ENCODE measurements at places on chromosomes 2 and 18.

- no peak for DNase-seq
These were observed 30.4 kb downstream of the MSTN start for GRCh38 chr2:190031969-190032618.

DNA sequence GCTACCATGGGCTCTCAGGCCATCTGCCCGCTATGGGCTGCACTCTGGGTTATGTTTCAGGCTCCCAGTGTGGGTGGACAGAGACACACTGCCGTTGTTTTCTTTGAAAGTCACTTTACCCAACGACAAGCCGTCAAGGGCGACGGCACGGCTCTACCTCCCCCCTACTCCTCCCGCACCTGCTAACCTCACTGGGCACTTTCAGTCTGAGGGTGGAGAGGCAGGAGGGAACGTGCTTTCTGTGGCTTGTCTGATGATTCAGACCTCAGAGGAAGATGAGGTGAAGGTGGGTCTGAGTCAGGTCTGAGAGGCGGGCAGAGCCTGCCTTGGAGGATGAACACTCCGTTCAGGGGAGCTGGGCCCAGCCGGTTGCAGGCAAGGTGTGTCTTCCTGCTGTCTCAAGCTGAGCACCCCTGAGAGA, 147.6 kb upstream of the HDAC4 start:
- DNase-seq, result no peak

DNA sequence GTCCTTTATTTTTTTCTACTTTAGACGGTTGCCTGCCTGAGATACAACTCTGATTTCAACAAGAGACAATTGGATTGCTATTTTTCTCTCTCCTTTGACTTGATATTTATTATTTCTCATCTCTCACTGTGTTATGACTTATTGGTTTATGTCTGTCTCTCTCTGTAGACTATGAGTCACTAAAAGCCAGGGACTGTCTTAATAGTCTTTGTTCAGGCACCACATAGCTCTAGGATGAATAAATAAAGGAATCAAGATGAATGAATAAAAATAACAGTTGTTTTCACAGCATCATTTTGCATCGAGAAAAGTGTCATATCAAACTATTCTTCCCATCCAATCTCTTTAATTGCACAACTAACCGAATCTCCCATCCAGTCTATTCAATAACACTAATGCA, 31.4 kb upstream of the CD28 start:
- DNase-seq, result no peak

GRCh38 chr2:226739545-226740030, 60.0 kb downstream of the IRS1 start:
- no peak for DNase-seq

DNA sequence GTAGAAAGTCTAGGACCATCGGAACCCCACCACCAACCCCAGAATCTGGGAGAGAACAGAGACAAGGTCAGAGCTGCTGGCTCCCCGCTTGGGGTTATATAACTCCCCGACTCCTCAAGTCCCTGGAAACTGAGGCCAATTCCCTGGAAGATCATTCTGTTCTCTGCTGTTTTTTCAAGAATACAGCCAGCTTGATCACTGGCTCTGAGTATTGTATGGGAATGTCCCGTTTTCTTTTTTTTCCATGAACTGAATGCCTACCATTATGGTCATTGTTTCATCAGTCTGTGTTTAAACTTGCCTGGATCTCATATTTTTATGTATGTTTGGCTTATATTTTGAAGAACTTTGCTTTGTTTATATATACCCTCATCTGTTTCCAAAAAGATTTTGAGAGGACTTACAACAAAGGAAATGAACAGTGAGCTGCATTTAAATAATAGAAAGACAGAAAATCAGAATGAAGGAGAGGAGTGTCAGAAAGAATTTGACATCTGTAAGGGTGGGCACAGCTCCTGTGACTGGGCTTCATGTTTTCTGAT, 90.0 kb upstream of the ALPP start:
- DNase-seq, result no peak

DNA sequence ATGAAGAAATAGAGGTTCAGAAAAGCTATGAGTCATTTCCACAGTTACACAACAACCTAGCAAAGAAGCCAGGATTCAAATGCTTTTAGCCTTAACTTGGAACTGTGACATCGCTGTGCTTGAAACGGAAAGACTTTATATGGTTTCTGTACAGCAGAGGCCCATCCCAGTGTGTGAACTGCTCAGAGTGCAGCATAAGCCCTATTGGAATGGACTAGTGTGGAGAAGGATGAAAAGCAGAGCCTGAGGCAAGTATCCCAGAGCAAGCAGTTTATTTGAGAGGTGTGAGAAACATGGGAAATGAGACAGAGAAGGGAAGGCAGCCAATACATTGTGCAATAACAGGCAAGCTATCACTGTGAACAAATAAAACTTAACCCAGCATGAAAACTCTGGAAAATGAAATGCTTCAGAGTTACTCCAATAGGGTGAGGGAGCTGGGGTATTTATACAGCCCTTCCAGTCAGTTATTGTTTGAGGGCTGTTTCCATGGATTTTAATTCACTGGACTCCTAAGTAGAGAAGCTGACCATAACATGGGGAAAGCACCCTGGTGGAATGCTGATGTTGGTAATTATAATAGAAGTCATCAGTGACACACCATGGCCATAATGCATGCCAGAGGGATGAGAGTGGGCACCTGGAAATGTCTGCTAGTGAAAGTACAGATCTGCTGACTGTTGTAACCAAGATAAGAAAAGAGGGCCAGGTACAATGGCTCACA, 254.0 kb upstream of the POU3F3 start:
- DNase-seq, result no peak

DNA sequence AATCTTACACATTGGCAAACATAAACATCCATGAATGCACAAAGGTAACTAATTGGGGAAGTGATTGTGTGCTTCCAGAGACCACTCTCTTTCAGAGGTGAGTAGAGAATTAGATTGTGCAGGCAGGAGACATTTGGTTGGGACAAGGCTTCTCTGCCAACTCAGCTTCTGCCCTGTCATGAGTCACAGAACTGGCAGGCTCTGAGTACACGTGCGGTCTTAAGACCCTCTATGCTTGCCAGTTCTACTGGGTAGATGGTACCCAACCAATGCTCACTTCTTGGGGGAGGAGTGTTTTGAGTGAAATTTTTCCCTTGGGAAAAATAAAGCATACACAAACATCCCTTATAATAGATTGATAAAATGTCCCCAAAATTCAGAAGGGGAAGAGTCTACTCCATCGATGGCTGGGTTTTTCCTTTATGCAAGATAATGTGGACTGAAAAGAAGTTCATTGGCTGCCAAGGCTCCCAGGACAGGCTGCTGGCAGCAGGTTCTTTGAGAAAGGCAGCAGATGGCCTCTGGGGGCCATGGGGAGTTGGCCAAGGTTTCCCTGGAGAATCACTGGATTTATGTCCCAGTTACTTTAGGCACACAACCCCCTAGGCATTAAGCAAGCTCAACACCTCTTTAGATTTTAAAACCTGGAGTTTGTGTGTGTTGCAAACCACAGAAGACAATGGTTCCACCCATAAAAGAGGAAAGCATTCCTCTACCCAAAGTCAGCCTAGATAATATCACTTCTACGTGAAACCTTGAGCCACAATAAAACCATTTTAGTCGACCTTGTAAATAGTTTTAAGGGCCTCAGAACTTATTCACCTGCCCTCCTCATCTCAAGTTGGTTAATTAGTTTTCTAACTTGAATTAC, 417.0 kb downstream of the TXNL1 start:
- DNase-seq, result no peak

DNA sequence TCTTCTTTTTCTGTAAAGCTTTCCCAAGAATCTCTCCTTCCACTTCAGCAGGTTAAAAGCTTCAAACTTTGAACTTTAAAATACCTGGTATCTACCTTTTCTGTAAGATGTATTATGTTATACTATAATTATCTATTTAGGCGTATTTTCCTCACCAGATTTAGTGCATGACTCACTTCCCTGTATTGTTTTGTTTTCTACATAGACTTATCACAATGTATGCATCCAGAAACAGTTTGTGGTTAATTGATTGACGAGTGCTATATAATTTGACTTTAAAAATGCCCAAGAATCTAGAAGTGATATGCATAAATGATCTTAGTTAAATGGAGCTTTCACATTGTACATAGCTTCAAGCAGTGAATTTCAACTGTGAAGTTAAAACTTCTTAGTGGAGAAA, 473.9 kb upstream of the CDH2 start:
- DNase-seq, result no peak

GRCh38 chr2:222652491-222653255, 3.2 kb downstream of the FARSB start:
- no peak for DNase-seq

DNA sequence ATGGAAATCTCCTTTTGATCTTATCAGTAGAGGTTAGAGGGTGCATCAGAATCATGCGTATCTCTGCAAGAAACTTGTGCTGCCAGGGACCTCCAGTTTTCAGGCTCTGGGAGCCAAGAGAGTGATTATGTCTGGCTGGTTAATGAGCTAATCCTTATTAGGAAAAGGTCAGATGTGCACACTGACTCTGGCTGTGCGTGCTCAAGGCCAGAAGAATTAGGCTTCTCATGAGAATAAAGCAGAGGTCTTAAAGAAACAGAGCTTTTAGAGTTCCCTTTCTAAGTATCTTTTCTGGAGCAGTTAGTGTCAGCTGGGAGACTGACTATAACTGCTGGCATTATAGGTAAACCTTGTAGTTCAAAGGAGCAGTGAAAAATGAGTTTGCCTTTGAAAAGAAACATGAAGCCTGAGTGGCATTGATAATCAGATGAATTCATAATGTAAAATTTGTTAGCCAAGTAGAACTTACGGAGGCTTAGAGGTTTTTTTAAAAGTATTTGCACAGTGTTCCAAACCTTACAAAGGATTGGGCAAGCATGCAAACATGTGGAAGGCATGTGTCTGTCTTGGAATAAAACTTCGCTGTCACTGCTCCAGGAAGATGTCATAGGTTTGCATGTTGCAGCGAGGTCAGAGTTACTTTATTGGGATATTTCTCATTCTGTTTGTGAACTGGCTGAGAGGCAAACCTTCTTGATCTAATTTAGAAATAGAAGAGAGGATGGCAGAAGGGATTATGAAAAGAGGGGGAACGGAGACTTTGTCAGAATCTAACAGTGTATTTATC, 151.7 kb downstream of the ARHGAP28 start:
- no peak for DNase-seq

DNA sequence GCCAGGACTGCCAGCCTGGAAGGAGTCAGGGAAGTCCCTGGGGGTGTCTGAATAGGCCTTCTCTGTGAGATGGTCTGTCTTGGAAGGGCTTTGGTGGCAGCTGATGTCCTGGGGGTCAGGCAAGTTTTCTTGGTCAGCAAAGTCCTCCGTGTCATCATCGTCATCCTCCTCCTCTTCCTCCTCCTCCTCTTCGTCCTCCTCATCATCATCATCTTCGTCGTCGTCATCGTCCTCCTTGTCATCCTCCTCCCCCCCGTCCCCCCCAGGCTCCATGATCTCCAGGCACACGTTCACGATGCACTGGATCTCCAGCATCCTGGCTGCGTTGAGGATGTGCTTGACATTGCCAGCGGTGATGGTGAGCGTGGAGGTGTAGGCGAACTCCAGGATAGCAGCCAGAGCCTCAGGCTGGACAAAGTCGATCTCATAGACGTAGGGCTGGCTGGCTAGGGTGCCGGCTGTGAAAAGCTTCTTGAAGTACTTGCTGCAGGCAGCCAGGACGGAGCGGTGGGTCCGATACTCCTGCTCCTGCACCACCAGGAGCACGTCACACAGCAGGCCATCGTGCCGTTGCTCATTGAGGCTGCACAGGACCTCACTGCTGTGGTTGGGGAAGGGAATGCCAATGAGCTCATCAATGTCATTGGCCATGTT, 110.1 kb upstream of the SMAD2 start:
- DNase-seq, result no peak

GRCh38 chr2:219987830-219988229, 360.4 kb downstream of the SLC4A3 start:
- DNase-seq, result no peak

- no peak for DNase-seq
These were observed 20.5 kb upstream of the NYAP2 start for GRCh38 chr2:225378984-225379383.

- no peak for DNase-seq
These were observed 267.0 kb downstream of the STK39 start for GRCh38 chr2:167980439-167980838.

- no peak for DNase-seq
These were observed at the start of gene LRRTM1 for GRCh38 chr2:80303909-80304837. LRRTM1 (minus strand) TSS chr2:80304752; CDS start chr2:80303819, 933 bp downstream.

- no peak for DNase-seq
These were observed 106.1 kb downstream of the ZNF516 start for GRCh38 chr18:76388891-76389423.

GRCh38 chr2:42841344-42841743, 49.0 kb upstream of the HAAO start:
- DNase-seq, result no peak

DNA sequence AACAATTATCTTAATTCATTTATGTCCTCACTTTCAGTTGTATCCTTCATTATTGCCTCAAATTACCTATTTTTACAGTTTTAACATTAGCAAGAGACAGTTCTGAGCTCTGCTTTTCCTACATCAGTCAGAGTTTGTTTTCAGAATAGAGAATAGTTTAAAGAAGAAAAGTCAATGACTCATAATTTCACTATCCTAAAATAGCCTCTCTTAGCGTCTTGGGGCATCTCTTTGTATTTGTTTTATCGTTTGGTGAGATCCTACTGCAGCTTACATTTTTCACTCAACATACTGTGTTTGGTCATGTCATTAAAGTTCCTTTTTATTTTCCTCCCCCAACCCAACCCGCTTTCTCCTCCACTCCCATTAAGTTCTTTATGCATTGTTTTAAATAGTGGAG, 3.8 kb downstream of the SEC11C start:
- DNase-seq, result no peak

GRCh38 chr2:96143231-96143847, 1.9 kb downstream of the DUSP2 start:
- no peak for DNase-seq

DNA sequence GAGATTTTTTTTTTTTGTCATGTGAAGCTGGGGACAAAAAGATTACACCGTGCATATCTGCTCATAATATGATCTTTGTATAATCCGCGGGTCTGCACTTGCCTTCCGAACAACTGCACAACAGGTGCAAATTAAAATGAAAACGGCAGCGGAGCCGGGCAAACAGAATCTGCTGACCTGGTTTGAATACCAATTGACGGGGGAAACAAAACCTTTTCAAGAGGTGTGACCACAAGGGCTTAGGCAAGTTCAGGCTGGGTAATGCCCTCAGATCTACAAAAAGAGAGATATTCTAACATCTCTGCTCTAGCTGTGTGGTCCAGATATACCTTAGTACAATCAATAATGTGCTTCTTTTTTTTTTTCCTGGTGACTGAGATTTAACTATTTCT, 88.5 kb downstream of the ZEB2 start:
- no peak for DNase-seq

DNA sequence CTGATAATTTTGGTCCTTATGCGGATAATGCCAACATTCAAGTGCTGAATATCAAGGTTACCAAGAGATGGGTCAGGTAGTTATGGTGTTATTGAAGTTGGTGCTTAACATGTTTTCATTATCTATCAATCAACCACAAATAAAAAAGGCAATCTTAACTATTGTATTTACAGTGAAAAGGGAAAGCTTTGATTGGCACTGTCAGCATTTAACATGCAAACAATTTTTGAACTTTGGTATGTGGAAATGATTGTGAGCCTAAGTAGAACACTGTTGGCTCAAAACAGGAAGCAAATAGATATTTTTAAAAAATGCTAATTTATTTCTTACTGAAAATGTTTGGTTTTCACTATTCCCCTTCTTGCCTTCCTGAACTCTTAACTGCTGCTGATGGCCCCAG, 21.9 kb downstream of the APLF start:
- DNase-seq, result no peak

GRCh38 chr2:186486651-186487647, 889 bp downstream of the ZC3H15 start:
- peak; percentile 34 for DNase-seq
